ENCODE measurements at places on chromosomes 5 and 9.

DNA sequence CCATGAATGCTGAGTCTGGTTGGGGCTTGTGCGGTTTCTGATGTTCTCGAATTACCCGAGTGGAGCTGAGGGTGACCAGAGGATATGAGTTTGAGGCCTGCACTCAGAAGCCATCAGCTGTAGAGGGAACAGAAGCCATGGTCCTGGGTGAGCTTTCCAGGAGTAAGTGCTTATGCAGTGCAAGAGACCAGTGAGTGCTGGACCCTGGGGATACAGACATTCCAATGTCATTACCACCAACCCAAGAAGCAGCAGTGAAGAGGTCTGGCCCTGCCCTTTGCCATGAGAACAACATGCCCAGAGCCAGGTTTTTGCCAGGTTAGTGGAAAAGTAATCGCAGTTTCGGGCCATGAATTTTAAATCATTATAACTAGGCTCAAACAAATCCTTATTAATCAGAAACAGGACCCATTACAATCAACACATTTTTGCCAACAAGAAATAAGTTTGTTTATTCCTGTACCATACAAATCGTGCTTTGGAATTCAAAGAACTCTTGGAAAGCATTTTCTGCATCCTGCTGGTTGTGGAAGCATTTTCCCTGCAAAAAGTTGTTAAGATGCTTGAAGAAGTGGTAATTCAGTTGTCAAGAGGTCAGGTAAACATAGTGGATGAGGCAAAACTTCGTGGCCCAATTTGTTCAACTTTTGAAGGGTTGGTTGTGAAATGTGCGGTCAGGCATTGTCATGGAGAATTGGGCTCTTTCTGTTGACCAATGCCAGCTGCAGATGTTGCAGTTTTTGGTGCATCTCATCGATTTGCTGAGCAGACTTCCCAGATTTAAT, 154.6 kb downstream of the SYK start:
- no peak for DNase-seq

DNA sequence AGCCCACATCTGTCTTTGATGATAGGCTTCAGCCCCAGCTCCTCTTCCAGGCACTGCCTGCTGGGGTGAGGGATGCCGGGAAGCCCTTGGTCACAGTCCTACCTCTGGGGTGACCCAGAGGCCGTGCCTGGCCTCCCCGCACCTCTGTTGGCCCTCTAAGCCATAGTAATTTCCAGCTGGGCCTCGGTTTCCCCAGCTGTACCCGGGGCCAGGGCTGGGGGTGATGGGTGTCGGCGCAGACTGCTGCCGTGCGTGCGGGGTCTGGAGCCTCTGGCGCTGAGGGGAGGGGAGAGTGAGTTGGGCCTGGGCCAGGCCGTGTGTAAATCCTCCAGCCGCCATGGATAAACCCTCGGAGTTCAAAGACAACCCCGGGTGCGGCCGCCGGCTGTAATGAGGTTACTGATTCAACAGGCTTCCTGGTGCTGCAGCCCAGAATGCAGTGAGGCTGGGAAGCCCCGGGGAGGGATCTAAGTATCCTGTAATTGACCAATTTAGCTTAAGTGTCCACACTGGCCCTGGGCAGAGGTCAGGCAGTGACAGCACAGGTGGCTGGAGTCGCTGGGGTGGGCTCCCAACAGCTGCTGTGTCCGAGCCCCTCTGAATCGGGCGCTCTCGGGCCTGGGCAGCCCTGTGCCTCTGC, 7.1 kb downstream of the RXRA start:
- DNase-seq: no peak

GRCh38 chr9:14271093-14271673, 42.8 kb downstream of the NFIB start:
- no peak for DNase-seq

DNA sequence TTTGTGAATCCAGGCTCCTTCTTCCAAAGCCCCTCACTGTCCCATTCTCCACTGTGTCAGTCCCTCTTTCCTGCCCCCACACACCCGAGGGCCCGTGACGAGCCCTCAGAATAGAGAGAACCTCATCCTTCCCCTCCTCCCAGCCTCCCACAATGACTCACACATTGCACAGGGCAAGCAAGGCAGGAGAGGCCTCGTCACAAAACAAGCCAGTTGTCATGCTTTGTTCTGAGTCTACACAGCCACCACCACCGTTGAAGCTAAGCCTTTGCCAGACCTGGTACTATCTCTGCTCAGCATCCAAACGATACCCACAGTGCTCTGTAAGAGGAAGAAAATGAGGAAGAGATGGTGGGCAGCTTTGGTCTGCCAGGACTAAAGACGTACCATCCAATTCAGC, 142.2 kb upstream of the ZNF366 start:
- no peak for DNase-seq

DNA sequence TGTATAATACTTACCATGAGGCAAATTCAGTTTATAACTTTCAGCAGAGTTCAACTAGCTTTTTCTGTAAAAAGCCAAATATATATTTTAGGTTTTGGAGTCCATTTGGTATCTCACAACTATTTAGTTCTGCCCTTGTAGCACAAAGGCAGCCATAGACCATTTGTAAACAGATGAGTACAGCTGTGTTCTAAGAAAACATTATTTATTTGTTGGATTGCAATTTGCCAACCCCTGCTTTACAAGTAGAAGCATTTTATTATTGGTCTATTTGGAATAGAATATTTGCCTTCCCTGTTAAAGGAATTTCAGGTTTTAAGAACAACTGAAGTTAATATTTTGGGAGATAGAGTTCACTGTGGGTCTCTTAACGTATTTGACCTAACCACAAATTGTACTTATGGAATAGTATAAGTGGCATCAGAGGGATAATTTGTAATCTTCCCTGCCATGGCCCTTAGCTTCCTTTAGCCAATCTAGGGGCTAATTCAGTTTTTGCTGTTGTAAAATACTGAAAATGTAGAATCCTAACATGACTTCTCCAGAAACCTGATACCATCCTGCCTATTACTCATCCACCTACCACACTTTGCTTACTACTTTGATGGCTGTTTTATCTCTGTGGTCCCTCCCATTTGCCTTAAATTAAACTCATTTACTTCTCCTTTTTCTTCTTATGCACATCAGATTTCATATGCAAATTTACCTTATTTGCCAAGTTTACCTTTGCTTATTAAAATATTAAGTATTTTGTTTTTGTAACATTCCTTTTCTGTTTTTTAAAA, 109.2 kb downstream of the DMXL1 start:
- no peak for DNase-seq

Data from CD4-positive, alpha-beta T cell treated with Interleukin-15 for 4 hours (primary cell).